ENCODE measurements at places on chromosomes 4 and X.
A peak's percentile ranks its signal among the peaks of the same experiment; 100 is the strongest.

DNA sequence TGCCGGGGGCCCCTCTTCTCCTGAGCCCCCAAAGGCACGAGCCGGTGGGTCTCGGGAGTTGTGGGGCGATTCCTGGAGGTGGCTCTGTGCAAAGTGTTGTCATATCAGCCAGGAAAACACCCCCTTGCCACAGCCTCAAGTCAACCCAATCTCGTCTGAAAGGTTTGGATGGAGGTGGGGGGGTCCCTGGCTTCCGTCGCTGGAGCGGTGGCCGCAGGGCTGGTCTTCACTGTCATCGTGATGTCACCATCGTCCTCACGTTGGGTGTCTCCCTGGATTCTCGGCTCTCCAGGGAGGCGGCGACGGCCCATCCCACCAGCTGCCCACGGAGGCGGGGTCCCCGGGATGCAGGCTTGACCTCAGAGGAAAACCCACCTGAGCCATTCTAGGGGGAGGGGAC is 38.3 kb upstream of the PPP2R3B start:
- DNase-seq, result no peak

DNA sequence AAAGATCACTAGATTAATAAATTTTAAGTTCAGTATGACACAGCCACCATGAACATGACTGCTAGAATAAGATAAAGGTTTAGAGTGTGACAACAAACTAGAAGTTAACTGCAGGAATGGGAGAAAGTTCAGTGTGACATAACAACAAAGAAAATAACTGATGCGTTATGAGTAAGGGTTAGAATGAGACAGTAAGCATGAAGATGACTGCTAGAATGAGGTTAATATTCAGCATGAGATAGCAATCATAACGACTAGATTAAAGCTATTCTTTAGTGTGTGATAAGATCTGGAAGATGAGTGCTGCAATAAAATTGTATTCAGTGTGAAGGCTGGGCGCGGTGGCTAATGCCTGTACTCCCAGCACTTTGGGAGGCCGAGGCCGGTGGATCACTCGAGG is 48.4 kb upstream of the SMIM10L2A start:
- no peak for DNase-seq

DNA sequence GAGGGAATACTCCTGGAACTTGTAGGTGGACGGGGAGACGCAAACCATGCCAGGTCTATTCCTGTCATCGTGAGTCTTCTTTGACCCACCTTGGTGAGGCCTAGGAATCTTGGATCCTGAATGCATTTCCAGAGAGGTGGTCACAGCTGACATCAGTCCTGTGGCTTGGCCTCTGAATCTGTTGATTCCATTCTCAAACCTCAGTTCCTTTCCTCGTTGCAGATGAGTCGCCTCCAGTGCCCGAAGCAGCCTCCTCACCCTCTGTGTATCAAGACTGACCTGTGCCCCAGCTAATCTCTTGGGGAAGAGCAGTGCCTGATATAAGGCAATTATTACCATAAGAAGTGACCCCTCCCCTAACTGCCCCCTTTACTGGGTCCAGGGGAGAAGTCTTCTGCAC is 118.1 kb downstream of the SMIM20 start:
- DNase-seq, result no peak

DNA sequence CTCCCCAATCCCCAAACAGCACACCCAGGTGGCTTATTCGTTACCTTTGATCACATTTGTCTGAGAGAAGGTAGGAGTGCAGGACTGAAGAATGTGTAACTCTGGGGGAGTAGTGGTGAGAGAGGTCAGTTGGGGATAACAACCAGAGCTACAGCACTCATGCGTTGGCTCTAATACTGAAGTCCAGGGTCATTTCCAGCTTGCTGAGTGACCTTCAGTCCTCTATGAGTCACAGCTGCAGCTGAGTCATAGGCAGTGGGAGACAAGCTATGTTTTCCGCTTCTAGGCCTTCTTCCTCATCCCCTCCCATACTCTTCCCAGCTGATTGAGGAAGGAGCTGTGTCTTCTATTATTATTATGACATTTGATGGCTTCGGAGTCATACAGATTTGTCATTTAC is 31.6 kb upstream of the CT47C1 start:
- DNase-seq, result peak; percentile 34

GRCh38 chr4:118322831-118323502 is 29.8 kb downstream of the PRSS12 start:
- DNase-seq, result no peak

- no peak for DNase-seq
These were observed 74.4 kb downstream of the PDLIM5 start for GRCh38 chr4:94525993-94526728.

GRCh38 chr4:7384003-7384928 is 50.5 kb downstream of the PSAPL1 start:
- no peak for DNase-seq

- DNase-seq, result no peak
These were observed 87.1 kb downstream of the HDX start for GRCh38 chrX:84415140-84415539.

- no peak for DNase-seq
These were observed 72.6 kb upstream of the TRIM2 start for GRCh38 chr4:153131596-153131995.

DNA sequence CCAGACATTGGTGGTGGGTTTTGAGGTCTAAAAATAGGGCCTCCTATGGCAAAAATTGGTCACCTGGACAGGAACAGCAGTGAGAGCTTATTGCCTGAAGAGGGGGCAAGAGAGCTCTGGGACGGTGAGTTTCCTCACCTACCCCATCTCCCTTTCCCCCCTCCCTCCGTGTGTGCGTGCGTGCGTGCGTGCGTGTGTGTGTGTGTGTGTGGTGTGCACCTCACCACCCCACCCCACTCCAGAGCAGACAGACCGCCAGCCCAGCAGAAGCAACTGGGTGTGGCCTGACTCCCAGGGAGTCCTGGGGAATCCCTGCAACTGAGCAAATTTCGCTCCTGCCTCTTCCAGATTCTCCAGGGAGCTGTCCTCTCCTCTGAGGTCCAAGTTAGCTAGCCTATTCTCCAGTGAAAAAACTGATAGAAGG is 44.7 kb downstream of the PRPS1 start:
- DNase-seq, result peak; percentile 82

DNA sequence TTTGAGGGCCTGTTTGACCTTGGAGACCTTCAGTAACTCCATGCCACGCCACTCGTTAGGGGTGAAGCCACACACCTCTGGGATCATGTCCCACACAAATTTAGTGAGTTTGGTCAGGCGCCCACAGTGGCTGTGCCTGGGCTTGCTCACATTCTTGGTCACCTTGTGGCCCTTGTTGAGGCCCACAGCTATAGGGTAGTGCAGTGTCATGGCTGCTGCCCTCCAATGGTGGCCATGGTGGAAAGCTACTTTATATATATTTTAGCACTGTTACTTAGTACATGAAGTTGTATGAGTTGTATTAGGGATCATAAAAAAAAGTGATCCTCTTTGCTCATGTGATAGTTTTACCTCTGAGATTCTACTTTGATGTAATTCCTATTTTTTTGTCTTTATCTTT is 985 bp upstream of the CXCL11 start:
- no peak for DNase-seq

- DNase-seq, result no peak
These were observed 170.6 kb downstream of the BANK1 start for GRCh38 chr4:101961144-101961543.

DNA sequence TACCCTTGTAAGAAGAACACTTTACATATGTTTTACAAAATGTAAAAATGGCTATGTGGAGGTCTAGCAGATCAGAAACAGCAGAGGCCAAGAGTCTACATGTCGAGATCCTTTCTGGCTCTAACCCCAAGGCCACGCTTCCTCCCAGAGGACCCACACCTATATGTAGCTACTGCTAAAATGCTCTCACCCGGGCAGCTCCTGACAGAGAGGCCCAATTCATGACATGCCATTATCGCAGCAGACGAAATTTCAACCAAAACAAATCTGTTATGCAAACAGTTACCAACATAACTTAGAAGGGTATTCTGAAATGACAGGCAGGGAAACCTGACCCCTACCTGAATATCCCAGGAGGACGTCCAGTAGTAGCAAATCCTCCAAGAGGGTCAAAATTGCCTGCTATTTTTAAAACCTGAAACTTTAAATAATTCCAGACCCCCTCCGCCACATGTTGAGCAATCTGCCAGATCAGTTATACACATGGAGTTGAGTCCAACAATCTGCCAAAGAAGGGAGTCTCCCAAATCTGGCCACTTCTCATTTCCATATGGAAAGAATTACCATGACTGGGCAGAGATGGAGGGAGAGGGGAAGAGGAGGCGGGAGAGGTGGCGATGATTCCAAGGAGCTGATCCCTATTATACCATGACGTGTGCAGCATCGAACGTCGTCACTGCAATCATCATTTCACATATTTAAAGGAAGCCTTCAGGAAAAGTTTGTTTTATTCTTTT is 192.9 kb upstream of the TBL1X start:
- DNase-seq, result no peak

DNA sequence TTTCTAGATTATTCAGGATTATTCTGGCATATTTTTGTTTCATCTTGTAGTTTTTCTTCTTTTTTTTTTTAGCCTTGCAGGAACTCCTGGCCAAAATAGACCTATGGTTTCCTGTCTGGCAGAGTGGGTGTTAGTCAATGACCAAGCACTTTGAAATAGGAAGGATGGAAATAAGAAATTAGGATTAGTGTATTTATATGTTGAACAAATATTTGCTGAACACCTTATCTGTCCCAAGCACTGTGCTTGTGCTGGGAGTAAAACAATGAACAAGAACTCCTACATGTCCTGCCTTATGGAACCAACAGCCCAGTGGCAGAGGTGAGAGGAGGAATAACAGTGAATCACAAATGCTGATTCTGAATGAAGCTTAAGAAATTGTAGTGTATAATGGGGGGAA is 4.5 kb downstream of the MMRN1 start:
- DNase-seq, result no peak

Data from NB4 (cell line).